ENCODE measurements at places on chromosomes 12 and 14.

DNA sequence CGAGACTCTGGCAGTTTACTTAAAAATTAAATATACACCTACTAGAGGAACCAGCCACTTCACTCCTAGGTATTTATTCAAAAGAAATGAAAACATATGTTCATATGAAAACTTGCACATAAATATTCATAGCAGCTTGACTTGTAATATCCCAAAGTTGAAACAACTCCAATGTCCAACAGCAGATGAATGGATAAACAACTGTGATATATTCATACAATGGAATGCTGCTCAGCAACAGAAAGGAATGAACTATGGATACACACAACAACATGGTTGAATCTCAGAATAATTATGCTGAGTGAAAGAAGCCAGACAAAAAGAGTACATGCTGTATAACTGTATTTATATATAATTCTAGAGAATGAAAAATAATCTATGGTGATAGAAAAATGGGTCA lies 53.4 kb upstream of the DACT1 start:
- no peak for DNase-seq

DNA sequence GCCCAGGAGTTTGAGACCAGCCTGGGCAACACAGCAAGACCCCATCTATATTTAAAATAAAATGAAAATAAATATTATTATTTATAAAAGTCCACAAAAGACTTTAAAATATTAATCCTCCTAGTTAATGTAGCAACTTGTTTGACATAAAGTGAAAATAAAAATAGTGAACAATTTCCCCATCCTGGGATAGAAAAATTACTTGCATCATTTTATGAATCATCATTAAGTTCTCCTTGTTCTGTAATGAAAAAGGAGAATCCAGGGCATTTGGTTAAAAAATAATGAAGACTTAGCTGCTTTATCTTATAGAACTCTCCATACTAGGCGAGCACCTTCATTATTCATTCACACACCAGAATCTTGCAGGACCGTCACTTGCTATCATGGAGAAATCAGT lies 66.1 kb downstream of the ELK3 start:
- DNase-seq, result no peak

GRCh38 chr12:2336409-2336829 lies 283.6 kb downstream of the CACNA1C start:
- DNase-seq, result no peak

- no peak for DNase-seq
Measured at GRCh38 chr12:74941670-74942069, 268.0 kb downstream of the KCNC2 start.

DNA sequence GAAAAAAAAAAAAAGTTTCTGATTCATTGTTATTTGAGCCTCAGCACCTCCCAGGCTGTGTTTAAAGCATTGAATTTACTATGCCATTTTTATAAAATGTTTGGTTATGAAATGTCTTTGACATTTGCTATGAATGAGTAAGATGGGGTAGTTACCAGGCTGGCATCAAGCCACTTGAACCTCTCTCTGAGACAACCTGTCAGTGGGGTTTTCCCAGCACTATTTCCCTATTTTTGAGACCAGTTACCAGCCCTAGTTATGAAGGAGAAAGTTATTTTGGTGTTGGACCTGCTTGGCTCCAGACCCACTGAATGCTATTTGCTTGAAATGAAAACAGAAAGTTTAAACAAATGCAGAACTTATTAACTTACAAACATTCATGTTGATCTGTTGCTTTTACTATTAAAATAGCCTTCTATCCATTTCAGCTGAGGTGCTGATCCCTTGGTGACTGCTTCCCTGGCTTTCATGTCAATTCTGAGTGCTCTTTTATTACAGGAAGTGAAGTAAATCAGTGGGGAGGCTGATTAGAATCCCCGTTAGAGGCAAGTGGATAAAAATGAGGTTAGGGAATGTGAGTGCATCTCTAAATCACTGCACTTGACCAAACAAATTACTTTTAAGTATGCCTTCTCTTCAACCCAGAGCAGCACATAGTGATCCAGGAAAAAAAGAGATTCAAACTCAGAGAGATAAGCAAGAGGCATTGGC lies 37.8 kb downstream of the LLPH start:
- no peak for DNase-seq

DNA sequence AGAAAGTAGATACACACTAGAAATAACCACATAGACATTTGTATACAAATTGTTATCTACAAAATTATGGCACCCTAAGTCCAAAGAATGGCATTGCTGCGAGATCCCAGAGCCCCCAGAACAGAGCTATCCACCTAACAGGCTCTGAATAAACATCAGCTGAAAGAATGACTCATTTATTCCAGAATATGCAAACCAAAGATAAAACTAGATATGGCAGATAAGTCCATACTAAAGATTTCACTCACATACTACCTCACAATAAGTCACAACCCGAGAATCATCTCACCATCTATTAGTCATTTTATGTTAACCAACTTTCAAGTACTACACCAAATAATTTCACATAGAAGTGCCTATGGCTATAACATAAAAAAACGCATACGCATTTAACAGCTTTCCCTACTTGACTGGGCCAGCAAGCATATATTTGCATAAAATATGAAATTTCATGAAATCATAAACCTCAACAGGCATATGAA lies 5.6 kb downstream of the CNIH1 start:
- DNase-seq, result no peak

GRCh38 chr12:117024961-117025480 lies 74.2 kb downstream of the TESC start:
- no peak for DNase-seq
